GM23248 (cell line): ENCODE measurements at places on chromosomes 1 and 21. TPM values are rescaled to one million over a fixed set of nuclear protein-coding genes. Genes with fewer than 3 reads are reported as not detected.

DNA sequence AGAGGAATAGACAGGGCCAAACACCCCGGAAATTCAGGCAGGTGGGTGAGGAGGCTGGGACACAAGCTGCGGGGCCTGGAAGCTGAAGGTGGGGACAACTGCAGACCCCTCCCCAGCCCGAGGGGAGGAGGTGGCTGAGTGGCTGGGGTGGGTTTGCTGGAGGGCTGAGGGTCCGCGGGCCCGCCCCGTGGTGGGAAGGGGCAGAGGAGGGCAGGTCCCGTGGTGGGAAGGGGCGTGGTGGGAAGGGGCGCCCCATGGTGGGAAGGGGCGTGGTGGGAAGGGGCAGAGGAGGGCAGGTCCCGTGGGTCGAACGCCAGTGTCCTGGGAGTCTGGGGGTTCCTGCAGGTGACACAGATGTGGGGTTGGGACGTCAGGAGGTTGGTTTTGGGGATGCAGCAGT, 24.3 kb upstream of the TTLL10 start:
- H3K27me3 ChIP-seq = no peaks in the 10 kb centered on the region
- no peak overlapping the region for H3K27ac ChIP-seq
- no peaks in the 10 kb centered on the region for H3K4me1 ChIP-seq
- no peak overlapping the region for H3K4me3 ChIP-seq
- no peak for DNase-seq

DNA sequence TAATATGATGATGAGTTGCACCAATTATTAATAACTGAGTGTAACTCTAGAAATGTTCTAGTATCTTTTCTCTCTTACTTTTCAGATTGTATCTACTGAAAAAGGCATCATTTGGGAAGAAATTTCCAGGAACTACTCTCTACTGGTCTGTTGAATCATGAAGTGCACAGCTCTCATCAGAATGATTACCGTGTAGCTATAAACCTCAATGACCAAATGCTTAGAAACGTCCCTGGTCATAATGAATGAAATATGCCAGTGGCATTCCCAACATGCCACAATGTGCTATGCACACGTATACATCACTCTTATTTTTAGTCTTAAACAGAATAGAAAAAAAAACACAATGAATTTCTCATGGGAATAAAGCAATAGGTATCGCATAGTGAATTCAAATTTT, 534.3 kb upstream of the OLFM3 start:
- H3K4me1 ChIP-seq = no peaks in the 10 kb centered on the region
- H3K27ac ChIP-seq = no peak overlapping the region
- peak; percentile 3 for DNase-seq
- no peaks in the 10 kb centered on the region for H3K27me3 ChIP-seq
- H3K36me3 ChIP-seq = no peaks in the 10 kb centered on the region

DNA sequence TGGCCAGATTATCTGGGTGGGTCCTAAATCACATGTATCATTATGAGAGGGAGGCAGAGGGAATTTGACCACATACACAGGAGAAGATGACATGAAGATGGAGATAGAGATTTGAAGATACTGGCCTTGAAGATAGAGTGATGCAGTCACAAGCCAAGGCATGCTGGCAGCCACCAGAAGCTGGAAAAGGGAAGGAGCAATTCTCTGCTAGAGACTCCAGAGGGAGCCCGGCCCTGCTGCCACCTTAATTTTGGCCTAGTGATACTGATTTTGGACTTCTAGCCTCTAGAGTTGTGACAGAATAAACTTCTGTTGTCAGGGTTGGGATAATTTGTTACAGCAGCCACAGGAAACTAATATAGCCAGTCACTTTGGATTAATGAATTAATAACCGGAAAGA, 2.2 kb upstream of the PRDM2 start:
- no peak overlapping the region for H3K27ac ChIP-seq
- no peak overlapping the region for H3K4me3 ChIP-seq
- no peak for DNase-seq
- H3K27me3 ChIP-seq = no peaks in the 10 kb centered on the region
- no peaks in the 10 kb centered on the region for H3K4me1 ChIP-seq

GRCh38 chr21:27581168-27581567, 614.3 kb upstream of the ADAMTS5 start:
- DNase-seq = peak; percentile 65
- peaks cover 36% of the 10 kb centered on the region for H3K4me1 ChIP-seq
- no peak overlapping the region for H3K27ac ChIP-seq
- H3K4me3 ChIP-seq = no peak overlapping the region
- no peaks in the 10 kb centered on the region for H3K36me3 ChIP-seq

GRCh38 chr1:214586621-214587020, 16.4 kb upstream of the CENPF start:
- no peak overlapping the region for H3K27ac ChIP-seq
- H3K4me3 ChIP-seq = no peak overlapping the region
- peaks cover 32% of the 10 kb centered on the region for H3K4me1 ChIP-seq
- DNase-seq = no peak
- H3K27me3 ChIP-seq = no peaks in the 10 kb centered on the region

DNA sequence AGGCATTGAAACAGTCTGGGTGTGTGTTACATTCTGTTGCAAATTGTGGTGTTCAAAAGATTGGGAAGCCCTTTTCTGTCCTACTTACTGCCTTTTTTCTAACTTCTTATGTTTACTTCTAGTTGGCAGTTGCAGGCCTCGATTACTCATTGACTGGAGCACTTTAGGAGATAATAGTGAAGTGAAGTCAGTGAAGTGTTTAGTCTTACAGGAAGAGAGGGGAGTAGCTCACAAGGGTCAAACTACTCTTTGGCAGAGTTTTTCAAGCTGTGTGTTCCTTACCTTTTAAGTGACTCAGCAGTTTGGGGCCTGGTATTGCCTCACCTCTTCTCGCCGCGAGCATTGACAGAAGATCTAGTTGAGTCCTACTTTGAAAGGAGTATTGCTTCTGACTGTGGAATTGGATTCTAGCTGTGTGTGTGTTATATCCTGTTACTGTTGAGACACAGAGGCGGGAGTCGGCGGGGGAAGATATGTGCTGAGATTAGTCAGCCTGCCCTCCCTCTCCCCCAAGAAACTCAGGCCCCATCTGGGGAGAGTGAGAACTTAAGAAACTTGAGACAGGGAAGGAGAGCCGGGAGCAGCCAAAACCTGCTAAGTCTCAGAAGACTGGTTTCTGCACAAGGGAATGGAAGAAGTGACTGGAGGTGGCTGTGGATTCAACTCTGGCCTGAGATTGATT, 19.3 kb downstream of the AHCYL1 start:
- no peaks in the 10 kb centered on the region for H3K27me3 ChIP-seq
- H3K4me1 ChIP-seq = peaks cover 45% of the 10 kb centered on the region
- H3K36me3 ChIP-seq = peaks cover under 1% of the 10 kb centered on the region; the same call in 1 of the 2 replicates
- peak overlapping the region; percentile 63 for H3K4me3 ChIP-seq

DNA sequence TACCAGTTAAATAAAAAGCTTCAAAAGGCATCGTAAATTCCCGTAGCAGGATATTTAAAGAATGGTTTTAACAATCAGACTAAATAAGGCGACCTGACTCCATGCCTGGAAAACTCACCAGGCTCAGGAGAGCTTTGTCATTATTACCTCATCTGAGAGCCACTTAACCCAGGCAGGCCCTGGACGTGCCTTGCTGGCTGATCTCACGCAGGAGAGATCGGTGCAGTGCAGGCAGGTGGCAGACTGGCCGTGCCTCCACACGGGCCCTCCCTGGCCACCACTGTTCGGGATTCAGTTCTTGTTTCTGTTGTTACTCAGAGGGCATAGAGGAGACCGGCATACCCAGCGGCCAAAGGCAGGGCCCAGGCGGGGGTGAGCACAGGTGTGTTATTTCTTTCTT, 6.4 kb downstream of the MT1HL1 start:
- no peaks in the 10 kb centered on the region for H3K4me1 ChIP-seq
- H3K4me3 ChIP-seq = no peak overlapping the region
- H3K36me3 ChIP-seq = no peaks in the 10 kb centered on the region
- H3K27ac ChIP-seq = no peak overlapping the region
- no peak for DNase-seq

The TMPRSS3 gene
- not detected in 2 replicates for total RNA-seq

The SMCP gene
- total RNA-seq = not detected in 2 replicates

The KCNJ6 gene
- 0.13 TPM in 1 of 2 replicates, not detected in the other for total RNA-seq

The ZMYND12 gene
- 0.13 and 3.2 TPM in 2 replicates for total RNA-seq

The TRIM45 gene
- total RNA-seq = 0.51 and 0.76 TPM in 2 replicates

The GPR25 gene
- total RNA-seq = not detected in 2 replicates
